Keratinocyte (primary cell): ENCODE measurements at places on chromosomes 12 and 14.

GRCh38 chr12:120944645-120945217 is 33.6 kb upstream of the HNF1A start:
- no peak for DNase-seq

GRCh38 chr12:26435069-26435404 is 239.7 kb downstream of the SSPN start:
- no peak for DNase-seq

GRCh38 chr14:61034416-61035120 is 53.5 kb downstream of the SLC38A6 start:
- no peak for DNase-seq

DNA sequence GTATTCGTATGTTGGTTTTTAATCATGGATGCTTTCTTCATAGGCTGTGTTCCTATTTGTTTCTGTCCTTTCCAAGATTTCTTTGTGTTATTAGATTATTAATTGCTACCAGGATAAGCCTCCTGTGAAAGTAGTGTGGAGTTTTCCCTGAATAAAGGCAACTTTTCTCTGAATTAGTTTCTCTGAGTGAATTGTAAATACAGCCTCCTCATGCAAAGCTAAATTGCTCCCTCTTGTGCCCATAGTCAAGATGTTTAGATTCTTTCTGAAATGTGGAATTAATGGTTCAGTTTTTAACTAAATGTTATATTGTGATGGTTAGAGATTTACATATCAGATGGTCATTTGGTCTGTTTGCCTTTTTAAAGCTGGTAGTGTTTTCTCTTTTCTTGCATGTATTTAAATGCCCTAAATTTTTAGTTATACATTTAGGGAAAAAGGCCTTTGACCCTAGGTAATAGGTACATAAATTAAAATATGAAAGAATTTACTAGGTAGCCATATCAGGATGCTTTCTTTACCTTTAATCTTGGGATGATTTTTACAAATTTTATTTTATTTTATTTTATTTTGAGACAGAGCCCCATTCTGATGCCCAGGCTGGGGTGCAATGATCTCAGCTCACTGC is 8.9 kb downstream of the APAF1 start:
- DNase-seq, result no peak

DNA sequence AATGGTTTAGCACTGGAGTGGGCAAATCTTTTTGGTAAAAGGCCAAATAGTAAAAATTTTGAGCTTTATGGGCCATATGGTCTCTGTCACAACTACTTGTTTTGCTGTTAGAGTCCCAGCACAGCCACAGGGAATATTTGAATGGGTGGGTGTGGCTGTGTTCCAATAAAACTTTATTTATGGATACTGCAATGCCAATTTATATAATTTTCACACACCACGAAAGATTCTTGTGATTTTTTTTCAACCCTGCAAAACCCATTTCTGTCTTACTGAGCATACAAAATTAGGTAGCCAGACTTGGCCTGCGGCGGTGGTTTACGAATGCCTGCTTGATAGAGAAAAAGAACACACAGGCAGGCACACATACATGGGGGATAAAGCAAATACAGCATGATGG is 28.3 kb downstream of the TMEM120B start:
- no peak for DNase-seq

GRCh38 chr14:103542605-103543088 is 13.7 kb downstream of the TRMT61A start:
- DNase-seq, result no peak

GRCh38 chr14:96711559-96712267 is 85.5 kb upstream of the VRK1 start:
- DNase-seq, result no peak

DNA sequence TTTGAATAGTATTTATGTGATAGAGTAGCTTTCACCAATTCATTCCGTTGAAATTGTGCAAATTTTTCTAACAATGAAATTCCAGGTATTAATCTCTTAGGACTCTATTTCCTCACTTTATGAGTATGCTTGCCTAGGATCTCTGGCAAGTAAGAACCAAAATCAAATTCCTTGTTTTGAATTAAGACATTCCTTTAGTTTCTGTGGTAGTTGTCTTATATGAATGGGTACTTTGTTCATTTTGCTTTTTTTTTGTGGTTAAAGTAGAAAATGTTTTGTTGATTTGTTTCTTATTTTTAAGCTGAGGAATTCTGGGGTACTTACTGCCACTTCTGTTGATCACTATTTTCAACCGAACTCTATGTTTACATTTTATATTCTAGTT is 59.8 kb downstream of the KITLG start:
- DNase-seq, result no peak

DNA sequence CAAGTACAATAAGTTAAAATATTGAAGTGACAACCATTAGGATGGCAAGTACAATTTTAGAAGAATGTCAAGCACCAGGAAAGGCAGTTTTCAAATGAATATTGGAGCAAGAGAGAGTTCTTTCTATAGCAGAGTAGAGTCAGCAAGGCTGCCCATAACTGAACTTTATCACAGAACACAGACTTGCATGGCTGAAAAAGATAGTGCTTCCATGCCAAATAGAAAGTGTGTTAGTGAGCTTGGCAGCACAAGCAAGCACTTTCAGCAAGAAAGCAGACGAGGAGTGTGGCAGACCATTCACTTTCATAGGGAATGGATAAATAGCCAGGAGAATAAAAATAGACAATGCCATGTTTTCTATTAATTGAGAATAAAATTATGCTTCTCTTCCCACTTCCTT is 647.0 kb upstream of the MGAT4C start:
- no peak for DNase-seq

GRCh38 chr12:75479963-75480461 is 543 bp upstream of the GLIPR1 start:
- no peak for DNase-seq

- DNase-seq, result no peak
Measured at GRCh38 chr12:81257947-81258551, 180.2 kb downstream of the ACSS3 start.

GRCh38 chr12:6145564-6145963 is 21.1 kb upstream of the VWF start:
- DNase-seq, result no peak

- DNase-seq, result no peak
Measured at GRCh38 chr12:32896432-32897280, at the start of gene PKP2. Gene PKP2 (minus strand): TSS chr12:32896777. CDS start chr12:32896731, 46 bp downstream.

- no peak for DNase-seq
Measured at GRCh38 chr14:76113691-76114090, 38.0 kb upstream of the GPATCH2L start.

GRCh38 chr14:76863724-76864407 is 37.7 kb downstream of the LRRC74A start:
- no peak for DNase-seq

DNA sequence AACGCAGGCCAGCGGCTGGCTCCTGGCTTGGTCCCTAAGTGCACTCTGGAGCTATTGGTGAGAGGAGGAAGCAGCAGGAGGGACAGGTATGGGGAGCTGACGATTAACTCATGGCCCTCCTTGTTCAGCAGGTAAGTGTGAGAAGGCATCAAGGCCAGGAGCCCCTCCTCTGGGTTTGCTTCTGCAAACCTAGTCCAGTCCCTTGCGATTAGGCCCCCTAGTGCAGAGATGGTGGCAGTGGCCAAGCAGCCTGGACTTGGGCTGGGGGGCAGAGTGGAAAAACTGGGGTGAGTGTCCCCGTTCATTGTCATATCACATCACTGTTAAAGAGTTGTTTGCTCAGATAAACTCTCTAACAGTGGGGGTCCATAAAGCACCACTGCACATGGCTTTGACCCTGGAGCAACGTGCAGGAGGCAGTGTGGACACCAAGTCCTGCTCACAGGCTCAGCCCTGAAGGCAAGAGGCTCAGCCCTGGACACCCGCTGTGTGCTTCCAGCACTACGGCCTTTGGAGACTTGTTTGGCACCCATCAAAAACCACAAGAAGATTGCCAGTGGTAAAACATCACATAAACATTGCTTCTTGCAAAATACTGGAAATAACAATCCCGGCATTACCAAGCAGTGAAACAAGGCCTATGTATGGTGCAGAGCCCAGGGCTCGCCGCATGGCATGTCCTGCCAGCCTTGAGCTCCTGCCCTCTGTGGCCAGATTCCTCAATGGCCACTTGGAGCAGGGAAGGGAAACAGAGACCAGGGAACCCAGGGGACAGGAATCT is 184.3 kb upstream of the RTL1 start:
- DNase-seq, result no peak

DNA sequence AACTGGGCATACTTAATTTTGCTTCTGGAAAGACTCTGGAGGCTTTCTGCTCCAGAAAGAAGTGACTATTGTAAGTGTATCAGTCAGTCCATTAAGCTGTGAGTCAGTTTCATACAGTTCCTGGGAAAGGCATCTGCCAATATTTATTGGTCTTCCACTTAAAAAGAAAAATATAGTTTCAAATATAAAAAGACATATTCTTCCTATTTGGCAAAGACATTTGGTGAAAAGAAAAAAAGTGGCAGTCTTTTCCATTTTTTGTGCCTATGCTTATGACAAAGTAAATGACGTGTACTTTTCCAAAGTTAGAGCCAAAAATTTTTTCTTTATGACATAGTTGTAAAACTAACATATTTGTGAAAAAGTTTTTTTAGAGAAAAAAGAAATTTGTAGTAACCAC is 12.3 kb downstream of the TMEM30B start:
- DNase-seq, result no peak

GRCh38 chr12:62267480-62267879 is 7.3 kb downstream of the USP15 start:
- no peak for DNase-seq

DNA sequence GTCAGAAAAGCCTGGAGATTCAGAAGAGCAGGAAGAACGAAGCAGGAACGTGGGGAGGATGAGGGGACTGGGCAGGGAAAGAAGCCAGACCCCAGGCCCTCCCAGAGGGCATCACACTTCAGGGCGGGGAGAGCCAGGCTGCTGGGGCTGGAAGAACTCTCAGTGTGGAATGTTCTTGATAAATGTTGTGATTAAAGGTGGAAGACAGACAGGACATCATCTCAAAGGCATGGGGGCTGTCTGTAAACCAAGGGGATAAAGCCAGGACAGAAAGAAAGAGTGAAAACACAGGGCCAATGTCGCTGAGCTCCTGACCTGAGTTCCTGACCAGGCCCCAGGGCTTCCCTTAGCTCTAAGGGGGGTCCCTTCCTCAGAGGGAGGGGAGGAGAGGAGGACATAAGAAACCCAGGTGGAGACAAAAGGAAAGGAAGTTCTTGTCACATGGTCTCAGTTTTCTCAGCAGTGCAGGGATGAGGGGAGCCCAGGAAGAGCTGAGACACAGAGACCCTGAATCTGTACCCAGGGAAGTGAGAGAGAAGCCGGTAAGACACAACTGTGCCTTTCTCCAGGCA is 56.3 kb downstream of the SETD3 start:
- no peak for DNase-seq

- no peak for DNase-seq
Measured at GRCh38 chr14:77585385-77585784, 31.1 kb downstream of the SPTLC2 start.

GRCh38 chr12:15563663-15564062 is 225.5 kb downstream of the EPS8 start:
- no peak for DNase-seq

DNA sequence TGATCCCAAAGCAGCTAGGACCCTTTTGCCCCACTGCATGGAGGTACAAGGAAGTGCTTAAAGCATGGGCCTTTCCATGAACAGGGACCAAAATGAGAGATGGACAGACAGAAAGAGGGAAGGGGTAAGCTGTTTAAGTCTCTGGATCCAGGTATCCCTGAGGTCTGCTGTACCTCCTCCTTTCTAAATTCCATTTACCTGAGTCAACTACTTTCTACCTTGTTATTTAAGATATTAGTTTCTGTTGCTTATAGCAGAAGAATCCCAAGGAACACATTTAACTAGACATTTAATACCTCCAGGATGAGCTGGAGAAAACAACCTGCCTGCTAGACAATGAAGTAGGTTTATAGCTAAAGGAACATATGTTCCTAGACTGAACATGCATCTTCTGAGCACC is 157.6 kb upstream of the TMCC3 start:
- no peak for DNase-seq

DNA sequence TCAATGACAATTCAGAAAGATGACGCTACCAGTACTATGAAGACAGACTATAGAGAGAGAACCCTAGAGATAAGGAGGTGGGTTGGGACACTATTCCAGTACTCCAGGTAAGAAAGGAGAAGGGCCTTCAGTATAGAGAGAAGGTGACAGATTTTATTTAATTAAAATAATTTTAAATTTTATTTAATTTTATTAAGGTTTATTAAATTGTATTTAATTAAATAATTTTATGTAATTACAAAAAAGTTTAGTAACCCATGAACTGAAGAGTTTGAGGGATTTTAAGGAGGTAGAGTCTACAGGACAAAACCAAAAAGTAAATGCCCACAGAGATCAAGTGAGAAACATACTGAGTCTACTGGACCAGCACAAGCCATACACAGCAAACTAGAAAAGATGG is 20.3 kb downstream of the TMED10 start:
- no peak for DNase-seq

DNA sequence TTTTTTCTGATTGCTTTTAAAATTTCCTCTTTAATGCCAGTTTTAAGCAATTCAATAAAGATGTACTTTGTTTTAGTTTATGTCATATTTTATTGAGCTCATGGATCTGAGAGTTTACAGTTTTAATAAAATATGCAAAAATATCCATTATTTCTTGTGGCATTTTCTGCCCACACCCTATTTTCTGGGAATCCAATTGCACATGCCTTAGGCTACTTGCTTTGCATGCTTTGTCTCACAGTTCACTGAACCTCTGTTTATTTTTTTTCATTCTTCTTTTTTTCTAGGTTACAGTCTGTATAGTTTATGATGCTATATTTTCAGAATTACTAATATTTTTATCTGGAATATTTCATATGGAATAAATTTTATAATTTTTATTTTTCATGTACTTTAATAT is 1258.0 kb downstream of the FSCB start:
- no peak for DNase-seq

DNA sequence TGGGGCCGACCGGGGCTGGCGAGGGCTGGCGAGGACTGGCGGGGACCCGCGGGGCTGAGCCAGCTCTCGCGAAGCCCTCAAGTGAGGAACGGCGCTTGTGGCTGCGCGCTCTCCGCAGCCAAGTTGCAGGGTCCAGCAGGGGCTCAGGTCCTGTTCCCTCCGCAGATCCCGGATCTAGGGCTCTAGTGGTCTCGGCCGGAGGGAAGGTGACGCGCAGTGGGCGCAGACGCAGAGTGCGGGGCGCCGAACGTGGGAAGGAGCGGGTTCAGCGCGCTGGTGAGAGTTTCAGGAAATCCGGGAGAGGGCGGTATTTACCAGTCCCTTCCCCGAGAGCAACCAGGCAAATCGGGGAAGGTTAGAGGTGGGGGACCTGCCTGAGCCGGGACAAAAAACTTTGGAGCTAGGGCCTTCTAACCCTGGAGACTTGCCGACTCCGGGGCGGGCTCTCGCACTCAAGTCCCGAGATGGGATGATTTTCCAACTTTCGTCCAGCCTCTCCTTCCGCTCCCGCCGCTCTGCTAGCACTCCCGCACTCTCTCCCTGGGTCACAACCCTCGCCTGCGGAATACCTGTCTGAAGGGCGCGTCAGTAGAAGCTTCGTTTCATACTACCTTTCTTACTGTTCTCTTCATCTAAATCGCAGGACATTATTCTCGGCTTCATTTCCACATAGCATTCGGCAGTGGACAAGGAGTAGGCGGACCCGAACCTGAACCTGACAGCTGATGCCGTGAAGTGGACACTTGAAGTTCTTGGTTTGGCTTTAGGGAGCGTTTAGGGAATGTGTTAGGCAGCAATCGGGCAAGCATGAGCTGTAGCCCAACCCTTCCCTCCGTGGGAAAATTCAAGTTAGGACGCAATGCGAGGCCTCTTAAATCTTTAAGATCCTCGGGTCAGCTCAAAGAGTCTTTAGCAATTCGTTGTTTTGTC is 13.6 kb upstream of the PAX9 start:
- no peak for DNase-seq

- DNase-seq, result no peak
Measured at GRCh38 chr12:67531051-67531450, 117.5 kb upstream of the DYRK2 start.

- no peak for DNase-seq
Measured at GRCh38 chr12:127238107-127238506, 1028.9 kb upstream of the TMEM132C start.
